OCI-LY7 (cell line): ENCODE measurements at places on chromosomes 1 and 21. TPM values are rescaled to one million over a fixed set of nuclear protein-coding genes. Genes with fewer than 3 reads are reported as not detected.

DNA sequence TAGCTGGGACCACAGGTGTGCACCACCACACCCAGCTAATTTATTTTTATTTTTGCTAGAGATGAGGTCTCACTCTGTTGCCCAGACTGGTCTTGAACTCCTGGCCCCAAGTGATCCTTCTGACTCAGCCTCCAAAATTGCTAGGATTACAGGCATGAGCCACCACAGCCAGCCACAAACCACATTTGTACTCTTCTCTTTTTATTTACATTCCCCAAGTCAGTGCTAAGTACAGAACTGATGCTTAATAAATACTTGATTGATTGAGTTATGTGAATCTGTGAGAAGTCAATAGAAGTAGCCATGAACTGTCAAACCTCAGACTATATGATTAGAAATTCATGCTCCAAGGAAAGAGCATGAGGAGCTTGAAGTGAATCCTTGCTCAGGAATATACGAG, 48.5 kb upstream of the S1PR1 start:
- no peak for DNase-seq

DNA sequence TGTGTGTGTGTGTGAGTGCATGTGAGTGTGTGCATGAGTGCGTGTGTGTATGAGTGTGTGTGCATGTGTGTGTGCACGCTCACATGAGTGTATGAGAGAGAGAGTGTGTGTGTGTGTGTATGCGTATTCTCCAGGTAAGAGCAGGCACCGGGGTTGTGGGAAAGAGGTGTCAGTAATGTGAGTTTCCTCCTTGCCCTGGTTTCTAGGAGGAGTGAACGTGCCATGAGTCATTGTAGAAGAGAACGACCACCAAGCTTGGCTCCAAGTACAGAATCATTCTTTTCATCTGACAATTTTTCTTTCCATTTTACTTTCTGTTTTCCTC, 79.1 kb downstream of the POFUT2 start:
- DNase-seq: no peak

- no peak for DNase-seq
These were observed 1.3 kb downstream of the GPR3 start for GRCh38 chr1:27393641-27394281.

DNA sequence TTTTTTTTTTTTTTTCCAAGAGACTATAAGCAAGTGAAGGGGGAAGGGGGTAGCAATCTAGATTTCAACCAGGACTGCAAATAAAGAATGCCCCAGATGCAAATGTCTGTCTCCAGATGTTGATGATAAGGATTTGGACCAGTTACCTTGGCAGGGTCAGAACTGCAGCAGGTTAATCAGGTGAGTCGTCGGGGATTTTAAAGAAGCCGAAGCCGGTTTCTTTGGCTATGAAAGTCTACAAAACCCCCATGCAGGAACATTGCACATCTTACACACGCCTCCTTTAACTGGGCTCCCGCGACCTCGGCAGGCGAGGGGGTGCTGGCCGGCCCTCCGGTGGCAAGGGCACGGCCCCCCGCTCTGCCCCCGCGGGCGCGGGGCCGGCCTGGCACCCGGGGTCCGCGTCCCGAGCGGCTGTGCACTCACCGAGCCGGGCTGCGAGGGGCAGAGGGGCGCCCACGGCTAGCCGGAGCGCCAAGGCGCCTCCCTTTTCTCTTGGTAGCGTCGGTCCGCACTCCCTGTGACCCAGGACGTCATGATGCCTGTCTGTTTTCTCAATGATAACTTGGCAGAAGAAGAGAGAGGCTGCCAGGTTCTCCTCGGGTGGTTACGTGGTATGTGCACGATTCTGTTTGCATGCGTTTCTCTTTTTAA, 366.3 kb upstream of the ESRRG start:
- DNase-seq: no peak

GRCh38 chr1:192628396-192629057, 7.4 kb upstream of the RGS13 start:
- no peak for DNase-seq

- no peak for DNase-seq
These were observed 4.1 kb upstream of the HPCA start for GRCh38 chr1:32881871-32882850.

The CD52 gene
- total RNA-seq: 677 and 769 TPM in 2 replicates
